ENCODE measurements at places on chromosomes 2 and 18. TPM values are rescaled to one million over a fixed set of nuclear protein-coding genes. Genes with fewer than 3 reads are reported as not detected.
A peak's percentile ranks its signal among the peaks of the same experiment; 100 is the strongest.

DNA sequence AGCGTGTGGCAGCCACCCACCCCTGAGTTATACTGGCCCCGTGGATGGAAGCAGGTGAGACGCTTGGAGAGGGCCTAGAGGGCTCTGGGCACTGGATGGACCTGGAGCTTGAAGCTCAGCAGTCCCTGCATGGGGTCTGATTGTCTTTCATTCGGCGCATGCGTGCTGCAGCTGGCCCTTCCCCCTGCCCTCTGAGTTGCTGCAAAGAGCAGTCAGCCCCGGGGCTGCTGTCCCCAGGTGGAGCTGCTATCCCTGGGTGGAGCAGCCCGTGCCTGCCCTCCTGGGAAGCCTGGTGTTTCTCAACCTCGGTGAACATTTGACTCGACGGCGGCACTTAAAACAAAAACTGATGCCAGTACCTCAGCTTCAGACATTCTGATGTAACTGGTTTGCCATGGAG is 29.6 kb downstream of the IGFBP5 start:
- DNase-seq = no peak

DNA sequence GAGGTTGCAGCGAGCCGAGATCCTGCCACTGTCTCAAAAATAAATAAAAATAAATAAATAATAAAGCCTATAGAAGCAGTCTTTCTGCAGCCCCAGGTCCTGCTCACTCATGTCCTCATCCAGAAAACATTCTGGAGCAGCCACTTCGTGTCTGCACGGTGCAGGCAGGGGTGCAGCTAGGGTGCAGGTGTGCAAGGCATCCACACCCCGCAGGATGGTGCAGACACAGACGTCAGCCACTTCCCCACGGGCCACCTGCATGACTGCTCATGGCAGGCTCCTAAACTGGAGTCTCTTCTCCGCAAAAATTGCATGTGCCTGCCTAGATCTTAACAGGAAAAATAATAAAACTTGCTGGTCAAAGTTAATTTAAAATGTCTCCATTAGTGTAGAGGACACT is 80.2 kb upstream of the SNTG2 start:
- no peak for DNase-seq

GRCh38 chr2:70247364-70248180 is 856 bp downstream of the TIA1 start:
- DNase-seq = peak; percentile 49

GRCh38 chr2:143473820-143474219 is 344.6 kb downstream of the ARHGAP15 start:
- DNase-seq = no peak

The CXCR1 gene
- polyA plus RNA-seq = 0.13 TPM

The ALPG gene
- polyA plus RNA-seq = not detected

The ICA1L gene
- 6.1 TPM for polyA plus RNA-seq

Data from urinary bladder (tissue), 4 donors.